ENCODE measurements at places on chromosomes 12 and 14. TPM values are rescaled to one million over a fixed set of nuclear protein-coding genes. Genes with fewer than 3 reads are reported as not detected.

The PRKD1 gene
- not detected for total RNA-seq

GRCh38 chr14:95871531-95871930, 5.1 kb upstream of the TUNAR start:
- DNase-seq, result no peak

GRCh38 chr14:68814539-68815297, 21.9 kb upstream of the ZFP36L1 start:
- DNase-seq, result peak; percentile 90

The PLEKHG7 gene
- 0.29 TPM for total RNA-seq

The PLA2G1B gene
- not detected for total RNA-seq

GRCh38 chr14:50061664-50062437, 54.5 kb downstream of the VCPKMT start:
- DNase-seq, result peak; percentile 94

- DNase-seq, result no peak
Measured at GRCh38 chr12:68910128-68910527, 22.8 kb downstream of the CPM start.

- DNase-seq, result no peak
Measured at GRCh38 chr14:40221428-40221827, 789.2 kb upstream of the FBXO33 start.

DNA sequence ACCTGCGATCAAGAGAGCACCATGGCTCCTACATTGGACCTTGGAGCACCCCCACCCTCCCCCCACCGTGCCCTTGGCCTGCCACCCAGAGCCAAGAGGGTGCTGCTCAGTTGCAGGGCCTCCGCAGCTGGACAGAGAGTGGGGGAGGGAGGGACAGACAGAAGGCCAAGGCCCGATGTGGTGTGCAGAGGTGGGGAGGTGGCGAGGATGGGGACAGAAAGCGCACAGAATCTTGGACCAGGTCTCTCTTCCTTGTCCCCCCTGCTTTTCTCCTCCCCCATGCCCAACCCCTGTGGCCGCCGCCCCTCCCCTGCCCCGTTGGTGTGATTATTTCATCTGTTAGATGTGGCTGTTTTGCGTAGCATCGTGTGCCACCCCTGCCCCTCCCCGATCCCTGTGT, 1.8 kb upstream of the RNU7-1 start:
- DNase-seq, result no peak

DNA sequence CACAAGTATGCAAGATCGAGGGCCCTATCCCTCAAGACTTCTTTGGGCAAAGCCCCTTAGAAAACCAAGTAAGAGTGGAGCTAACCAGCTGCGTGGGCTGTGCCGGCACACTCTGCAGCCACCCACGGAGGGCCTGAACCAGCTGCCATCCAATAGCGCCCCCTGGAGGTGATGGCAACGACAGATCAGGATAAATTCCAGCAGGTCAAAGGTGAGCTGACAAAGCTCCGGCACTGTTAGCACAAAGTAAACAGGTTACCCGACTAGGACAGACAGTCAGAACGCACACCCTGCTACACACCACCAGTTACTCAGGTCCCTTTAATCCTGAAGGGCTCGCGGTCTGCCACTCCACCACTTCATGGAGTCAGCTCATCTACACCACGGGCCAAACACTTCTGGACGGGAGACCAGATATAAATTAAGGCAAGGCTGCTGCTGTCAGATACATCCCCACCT, 4.9 kb downstream of the ZBTB39 start:
- peak; percentile 69 for DNase-seq

The FAM161B gene
- 3.6 TPM for total RNA-seq

The RTL1 gene
- not detected for total RNA-seq

- DNase-seq, result peak; percentile 48
Measured at GRCh38 chr12:131950182-131950913, 606 bp downstream of the EP400 start.

GRCh38 chr12:2417481-2418160, 364.8 kb downstream of the CACNA1C start:
- DNase-seq, result no peak

- DNase-seq, result no peak
Measured at GRCh38 chr14:97544571-97544970, 747.4 kb downstream of the VRK1 start.

The RBMS2 gene
- 1.1 TPM for total RNA-seq

GRCh38 chr14:105541218-105541875, 15.0 kb downstream of the TMEM121 start:
- no peak for DNase-seq

DNA sequence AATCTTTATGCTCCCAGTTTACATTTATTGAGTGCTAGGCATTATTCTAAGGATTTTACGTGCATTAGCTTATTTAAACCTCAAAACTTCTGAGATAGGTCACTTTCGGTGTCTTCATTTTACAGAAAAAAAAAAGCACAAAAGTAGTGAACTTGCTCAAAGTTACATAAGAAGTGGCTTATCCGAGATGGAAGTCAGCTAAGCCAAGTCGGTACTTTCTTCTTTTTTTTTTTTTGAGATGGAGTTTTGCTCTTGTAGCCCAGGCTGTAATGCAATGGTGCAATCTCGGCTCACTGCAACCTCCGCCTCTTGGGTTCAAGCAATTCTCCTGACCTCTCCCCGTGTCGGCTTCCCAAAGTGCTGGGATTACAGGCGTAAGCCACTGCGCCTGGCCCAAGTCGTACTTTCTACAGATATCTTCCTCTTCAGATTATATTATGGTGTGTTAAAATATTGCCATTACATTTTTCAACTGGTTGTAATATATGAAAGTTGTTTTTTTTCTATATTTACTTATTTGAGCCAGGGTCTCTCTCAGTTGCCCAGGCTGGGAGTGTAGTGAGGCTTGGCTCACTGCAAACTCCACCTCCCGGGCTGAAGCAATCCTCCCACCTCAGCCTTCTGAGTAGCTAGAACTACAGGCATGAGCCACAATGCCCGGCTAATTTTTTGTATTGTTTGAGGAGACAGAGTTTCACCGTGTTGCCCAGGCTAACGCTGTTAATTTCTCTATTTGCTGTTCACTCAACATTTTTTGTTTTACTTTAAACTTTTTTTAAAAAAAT, 8.9 kb downstream of the DPPA3 start:
- DNase-seq, result no peak

GRCh38 chr12:52865090-52865944, 16.5 kb upstream of the KRT78 start:
- DNase-seq, result peak; percentile 25

- no peak for DNase-seq
Measured at GRCh38 chr14:54490445-54491175, 1.8 kb upstream of the GMFB start.

GRCh38 chr12:26369588-26369987, 174.2 kb downstream of the SSPN start:
- DNase-seq, result no peak

GRCh38 chr14:74085047-74085637, 386 bp downstream of the LIN52 start:
- peak; percentile 12 for DNase-seq

The KRT75 gene
- total RNA-seq, result not detected

The NKX2-1 gene
- not detected for total RNA-seq

- no peak for DNase-seq
Measured at GRCh38 chr12:40668099-40668529, 24.1 kb upstream of the CNTN1 start.

DNA sequence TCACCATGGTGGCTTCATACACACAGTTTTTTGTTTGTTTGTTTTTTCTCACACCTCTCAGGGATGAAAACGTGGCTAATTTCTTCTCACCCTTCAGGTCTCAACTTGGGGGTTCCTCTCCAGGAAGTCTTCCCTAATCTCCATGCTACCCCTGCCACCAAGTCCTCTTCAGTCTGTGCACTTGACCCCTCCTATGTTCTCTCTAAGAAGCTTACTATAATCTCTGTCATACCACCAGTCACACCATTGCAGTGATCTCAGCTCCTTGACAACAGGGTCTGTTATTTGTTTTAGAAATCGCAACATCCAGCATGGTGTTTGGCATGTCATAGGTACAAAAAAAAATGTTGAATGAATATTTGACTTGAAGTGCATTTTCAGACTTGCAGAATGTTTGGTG, 83.4 kb downstream of the PRORP start:
- no peak for DNase-seq

- DNase-seq, result no peak
Measured at GRCh38 chr14:61048640-61049039, 67.6 kb downstream of the SLC38A6 start.

The RPL41 gene
- total RNA-seq, result 4,745 TPM

The KCNC2 gene
- total RNA-seq, result not detected

The GLI1 gene
- total RNA-seq, result 6.0 TPM

The RPL10L gene
- total RNA-seq, result not detected

The KRT85 gene
- total RNA-seq, result not detected

- no peak for DNase-seq
Measured at GRCh38 chr14:63508033-63508432, 35.1 kb downstream of the PPP2R5E start.

DNA sequence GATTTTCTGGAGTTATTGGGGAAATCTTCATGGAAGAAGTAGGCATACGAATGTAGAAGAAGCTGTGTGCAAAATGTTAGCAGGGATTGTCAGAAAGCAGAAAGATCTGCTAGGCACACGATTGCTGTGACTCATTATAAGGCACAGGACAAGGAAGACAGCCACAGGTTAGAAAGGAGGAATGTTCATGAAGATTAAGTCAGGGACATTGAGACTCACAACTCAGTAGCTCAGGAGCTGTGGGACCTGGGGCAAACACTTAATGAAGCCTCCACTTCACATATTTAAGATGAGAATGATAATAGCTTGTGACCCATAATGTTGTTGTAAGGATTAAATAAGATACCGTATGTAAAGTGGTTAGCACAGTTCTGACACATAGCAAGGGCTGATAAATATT, 26.6 kb upstream of the RTRAF start:
- DNase-seq, result no peak

The ADGRD1 gene
- total RNA-seq, result 1.4 TPM

- DNase-seq, result no peak
Measured at GRCh38 chr12:3645091-3645490, 107.8 kb downstream of the CRACR2A start.

The SLC6A13 gene
- total RNA-seq, result not detected

DNA sequence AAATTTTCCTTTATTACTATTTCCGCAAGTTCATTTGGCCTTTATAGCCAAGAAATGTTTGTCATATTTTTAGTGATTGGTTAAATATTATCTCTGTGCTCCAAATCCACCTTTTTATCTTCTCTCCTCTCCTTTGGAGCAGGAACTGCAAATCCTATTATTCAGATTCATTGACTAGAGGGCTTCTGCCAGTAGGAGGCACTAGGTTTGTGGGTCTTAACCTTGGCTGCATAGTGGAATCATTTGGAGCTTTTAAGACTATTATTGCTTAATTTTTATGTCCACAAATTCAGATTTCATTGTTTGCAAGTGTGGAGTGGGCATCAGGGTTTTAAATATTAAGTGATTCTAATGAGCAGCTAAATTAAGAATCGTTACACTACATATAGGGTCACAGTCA, 75.3 kb upstream of the SYT10 start:
- DNase-seq, result no peak

The WSCD2 gene
- not detected for total RNA-seq

GRCh38 chr12:4135919-4136605, 137.5 kb upstream of the CCND2 start:
- peak; percentile 27 for DNase-seq

DNA sequence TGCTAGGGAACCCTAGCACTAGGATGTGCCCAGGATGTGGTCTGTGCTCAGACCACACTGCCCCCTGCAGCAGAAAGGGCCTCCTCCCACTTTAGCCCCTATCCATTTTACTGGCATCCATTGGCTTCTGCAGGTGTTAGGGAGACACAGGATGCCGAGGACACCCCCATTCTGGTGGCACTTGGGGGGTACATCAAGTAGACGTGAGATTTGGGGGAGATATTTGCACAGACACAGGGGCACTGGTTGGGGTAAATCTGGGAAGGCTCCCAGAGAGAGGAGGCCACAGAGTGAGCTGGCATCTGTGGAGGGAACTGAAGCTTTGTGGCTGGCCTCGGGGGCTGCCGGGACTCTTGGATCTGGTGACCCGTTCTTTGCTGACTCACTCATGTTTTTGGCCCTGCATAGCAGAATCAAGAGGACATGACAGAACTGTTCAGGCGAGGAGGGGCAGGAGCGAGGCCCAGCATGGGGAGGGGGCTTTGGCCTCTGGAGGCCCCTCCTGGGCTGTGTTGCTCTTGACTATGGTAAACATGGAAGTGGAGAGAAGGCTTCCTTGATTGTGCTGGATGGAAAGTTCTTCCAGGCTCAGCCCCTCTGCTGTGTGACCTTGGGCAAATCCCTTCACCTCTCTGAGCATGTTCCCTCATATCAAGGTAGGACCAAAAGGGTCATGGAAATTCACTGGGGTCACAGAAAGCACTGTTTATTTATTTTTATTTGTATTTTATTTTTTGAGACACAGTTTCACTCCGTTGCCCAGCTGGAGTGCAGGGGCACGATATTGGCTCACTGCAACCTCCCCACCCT, 1.8 kb downstream of the PLBD2 start:
- no peak for DNase-seq

DNA sequence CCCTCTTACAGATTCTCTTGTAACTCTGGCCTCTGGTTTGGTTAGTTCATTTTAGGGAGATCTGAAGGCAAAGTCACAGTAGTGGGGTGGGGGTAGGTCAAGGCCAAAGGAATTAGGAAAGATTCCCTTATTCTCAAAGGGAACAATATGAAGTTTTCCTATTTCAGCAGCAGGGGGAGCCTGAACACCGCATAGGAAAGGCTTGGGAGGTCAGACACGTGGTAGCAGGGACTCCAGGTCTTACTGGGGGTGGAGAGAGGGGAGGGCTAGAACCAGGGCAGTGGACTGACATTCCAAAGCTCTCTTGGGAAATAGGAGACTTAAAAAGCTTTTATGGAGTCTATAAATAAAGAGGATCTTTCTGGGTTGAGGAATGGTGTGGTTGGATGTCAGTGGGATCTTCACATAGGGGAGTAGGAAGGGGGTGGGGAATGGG, 1.3 kb downstream of the ZC3H10 start:
- peak; percentile 84 for DNase-seq

- no peak for DNase-seq
Measured at GRCh38 chr12:83473408-83474095, 786.8 kb downstream of the TMTC2 start.

DNA sequence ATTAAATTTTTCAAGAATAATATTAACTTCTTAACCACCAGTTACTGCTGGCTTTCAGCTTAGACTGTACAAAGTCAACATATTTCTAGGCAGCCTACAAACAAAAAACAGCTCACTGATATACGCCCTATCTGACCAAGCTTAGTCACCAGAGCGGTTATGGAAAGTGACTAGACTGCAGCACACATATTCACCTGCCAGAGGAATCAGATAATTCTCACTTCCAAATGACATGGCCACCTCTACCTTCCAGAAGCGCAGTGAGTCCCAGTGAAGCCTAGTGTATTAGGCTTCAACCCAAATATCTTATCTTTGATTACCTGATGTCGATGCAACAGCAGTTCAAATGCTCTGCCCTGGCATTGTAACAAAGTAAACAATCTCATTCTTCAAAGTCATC, 8.5 kb downstream of the STXBP6 start:
- no peak for DNase-seq
